ENCODE measurements at places on chromosomes 11 and 22.

DNA sequence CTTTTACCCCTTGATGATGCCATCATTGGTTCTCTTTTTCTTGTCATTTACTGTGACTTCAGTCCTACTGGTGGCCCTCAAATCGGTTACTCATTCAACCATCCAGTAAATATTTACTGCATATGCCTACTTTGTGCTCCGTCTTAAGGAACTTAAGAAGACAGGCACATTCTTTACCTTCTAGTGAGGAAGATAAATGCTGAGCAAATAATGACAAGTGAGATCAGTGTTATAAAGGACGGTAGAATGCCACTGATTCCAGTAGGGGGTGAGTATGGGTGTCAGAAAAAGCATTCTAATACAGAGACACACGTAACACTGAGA, 1.6 kb downstream of the ANKRD42 start:
- DNase-seq = no peak

GRCh38 chr11:85281550-85281949, 345.6 kb downstream of the DLG2 start:
- DNase-seq = no peak

GRCh38 chr11:130209954-130210854, 50.6 kb downstream of the ST14 start:
- DNase-seq = no peak

DNA sequence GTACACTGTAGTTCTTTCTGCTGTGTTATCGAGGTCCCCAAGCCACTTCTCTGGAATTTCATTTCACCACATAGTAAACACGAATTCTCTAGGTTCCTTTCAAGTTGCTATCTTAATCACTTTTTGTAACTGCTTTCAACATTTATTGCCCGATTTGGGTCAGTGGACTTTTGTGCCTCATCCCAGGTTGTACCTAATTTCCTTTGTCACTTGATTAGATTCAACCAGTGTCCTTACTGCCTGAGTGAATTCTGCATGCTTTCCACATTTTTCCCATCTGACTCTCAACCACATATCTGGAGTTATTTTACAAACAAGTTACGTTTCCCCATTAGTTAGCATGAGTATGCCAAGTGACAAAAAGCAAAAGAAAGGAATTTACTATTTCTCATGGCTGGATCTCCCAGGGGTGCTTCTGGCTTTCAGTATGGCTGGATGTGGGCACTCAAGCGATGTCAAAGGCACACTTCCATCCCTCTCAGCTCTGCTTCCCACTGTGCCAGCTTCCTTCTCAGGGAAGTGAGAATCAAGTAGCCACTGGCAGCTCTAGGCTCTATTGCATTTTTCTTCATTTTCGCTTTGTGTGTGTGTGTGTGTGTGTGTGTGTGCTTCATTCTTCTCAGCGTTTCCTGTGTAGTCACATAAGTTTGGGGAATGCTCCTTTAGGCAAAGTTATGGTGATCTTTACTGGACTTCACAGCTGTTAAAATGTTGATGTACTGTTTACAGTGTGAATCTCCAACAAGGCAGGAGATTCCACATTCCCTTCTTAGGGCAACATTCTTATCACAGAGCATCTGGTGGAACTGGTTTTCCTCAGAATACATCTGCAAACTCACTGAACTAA, 128.9 kb downstream of the DBX1 start:
- peak; percentile 76 for DNase-seq

- no peak for DNase-seq
Observed at GRCh38 chr22:43435851-43436811, 24.3 kb downstream of the MPPED1 start.

GRCh38 chr11:32273931-32274330, 161.4 kb downstream of the WT1 start:
- no peak for DNase-seq

DNA sequence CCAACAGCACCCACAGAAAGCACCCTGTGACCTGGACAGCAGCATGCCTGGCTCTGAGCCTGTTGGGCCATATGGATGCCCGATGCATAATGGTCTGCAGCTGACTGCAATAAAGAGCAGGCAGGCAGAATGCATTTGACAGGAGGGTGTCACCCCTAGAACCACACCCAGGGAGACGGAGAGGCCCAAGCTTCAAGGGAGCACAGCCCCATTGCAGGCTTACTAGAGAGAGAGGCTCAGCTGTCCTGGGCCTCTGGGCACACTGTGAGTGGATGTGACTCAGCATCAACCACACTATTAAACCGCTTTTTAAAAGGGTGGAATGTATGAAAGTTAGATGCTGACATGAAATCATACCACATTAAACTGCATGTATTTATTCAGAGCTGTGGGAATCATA, 365.3 kb downstream of the CTTN start:
- DNase-seq = peak; percentile 47

DNA sequence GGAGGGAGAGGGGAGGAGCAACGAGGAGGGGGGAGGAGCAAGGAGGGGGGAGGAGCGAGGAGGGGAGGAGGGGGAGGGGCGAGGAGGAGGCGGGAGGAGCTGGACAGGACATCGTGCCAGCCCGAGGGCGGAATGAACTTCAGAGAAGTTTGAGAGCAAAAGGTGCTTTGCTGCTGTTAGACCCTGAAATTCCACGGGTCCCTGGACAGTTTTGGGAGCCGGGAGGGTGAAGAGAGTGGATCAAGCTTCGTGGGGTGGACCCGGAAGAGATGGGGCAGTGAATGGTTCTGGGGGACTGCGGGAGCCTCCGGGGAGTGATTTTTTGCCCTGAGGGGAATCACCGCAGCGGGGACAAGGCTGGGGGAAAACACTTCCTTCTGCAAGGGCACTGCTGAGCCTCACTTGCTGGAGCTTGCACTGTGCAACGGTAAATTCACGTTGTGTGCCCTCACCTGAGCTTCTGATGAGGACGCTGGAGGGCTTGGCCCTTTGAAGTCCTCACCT, 10.7 kb upstream of the NLRP6 start:
- no peak for DNase-seq

DNA sequence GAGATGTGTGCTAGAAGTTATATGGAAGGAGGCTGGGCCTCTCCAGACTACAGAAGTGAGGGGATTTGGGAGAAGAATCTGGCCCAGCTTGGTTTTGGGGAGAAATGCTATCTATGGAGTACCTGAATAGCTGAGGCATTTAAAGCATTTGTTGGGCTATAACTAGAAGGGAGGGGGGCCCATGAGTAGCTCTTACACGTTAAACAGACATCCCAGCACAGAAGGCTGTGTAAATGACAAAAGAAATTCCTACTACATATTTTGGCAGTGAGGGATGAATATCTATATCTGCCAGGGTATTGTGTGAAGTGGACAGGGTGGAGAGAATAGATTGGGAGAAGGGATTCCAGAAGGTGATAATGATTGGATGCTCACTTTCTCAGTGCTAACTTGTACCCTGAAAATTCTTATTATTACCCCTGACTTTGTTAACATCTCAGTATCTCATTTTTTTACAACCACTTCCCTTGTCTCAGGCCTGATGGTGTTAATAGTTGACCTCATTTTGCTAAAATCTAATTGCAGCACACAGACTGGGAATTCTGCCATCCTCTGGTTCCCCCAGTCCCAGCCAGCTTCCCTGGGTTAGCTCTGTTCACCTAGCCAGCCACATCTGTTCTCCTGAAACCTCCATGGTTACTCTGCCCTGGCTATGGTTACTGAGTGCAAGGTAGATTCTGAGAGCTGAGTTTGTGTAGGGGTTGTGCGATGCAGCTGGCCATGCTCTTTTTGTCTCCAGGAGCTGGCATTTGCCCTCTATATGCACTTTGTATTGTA, 28.8 kb upstream of the RRM1 start:
- DNase-seq = no peak

GRCh38 chr22:24693379-24693778, 81.1 kb downstream of the PIWIL3 start:
- DNase-seq = no peak

GRCh38 chr22:17213976-17214375, 5.3 kb downstream of the ADA2 start:
- DNase-seq = peak; percentile 48

DNA sequence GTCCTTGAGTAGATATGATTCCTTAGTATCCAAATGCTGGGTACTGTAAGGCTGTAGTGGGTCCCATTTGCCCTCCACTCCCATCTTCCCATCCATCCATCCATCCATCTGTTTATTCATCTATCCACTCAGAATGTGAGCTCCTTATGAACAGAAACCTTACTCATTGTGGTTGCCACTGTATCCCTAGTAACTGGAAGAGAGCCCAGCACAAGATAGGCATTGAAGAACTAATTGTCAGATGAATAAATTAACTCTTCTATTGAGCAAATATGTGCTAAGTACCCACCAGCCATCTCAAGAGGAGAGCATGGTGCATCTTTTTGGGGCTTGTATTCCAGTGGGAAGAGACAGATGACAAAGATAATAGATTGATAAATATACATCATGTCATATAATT, 86.4 kb upstream of the SEZ6L start:
- DNase-seq = no peak

GRCh38 chr22:48101704-48102103, 1339.3 kb downstream of the TBC1D22A start:
- no peak for DNase-seq

DNA sequence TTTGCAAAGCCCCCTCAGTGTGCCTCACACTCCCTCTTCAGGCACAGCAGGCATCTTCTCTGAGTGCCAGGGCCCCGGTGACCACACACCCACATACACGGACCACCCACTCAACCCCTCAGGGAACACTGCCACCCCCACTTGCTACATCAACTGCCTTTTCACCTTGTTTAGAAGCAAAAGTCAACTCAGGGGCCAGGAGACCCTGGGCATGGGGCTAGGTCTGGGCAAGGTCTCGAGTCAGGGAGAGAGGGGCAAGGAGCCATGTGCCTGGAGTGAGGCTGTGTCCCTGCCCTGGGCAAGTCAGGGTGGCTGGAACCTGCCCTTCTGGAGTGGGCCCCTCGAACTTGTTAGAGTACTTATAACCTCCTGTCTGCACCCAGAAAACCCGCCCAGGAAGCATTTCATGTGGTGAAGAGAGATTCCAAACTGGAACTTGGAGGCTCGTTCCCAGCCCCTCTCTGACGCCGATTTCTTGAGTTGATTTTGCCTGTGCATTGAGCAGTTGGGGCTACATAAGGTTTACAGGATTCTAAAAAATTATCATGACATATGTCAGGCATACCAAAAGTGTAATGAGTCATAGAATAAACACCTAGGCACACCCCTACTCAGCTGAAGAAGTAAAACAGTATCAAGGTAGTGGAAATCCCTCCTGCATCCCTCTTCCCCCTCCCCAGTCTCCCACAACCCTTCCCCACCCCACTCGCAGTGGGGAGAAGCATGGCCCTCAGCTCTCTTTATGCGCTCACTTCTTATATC, 74.3 kb downstream of the MYEOV start:
- DNase-seq = no peak

GRCh38 chr11:133598906-133599305, 66.6 kb upstream of the OPCML start:
- no peak for DNase-seq

DNA sequence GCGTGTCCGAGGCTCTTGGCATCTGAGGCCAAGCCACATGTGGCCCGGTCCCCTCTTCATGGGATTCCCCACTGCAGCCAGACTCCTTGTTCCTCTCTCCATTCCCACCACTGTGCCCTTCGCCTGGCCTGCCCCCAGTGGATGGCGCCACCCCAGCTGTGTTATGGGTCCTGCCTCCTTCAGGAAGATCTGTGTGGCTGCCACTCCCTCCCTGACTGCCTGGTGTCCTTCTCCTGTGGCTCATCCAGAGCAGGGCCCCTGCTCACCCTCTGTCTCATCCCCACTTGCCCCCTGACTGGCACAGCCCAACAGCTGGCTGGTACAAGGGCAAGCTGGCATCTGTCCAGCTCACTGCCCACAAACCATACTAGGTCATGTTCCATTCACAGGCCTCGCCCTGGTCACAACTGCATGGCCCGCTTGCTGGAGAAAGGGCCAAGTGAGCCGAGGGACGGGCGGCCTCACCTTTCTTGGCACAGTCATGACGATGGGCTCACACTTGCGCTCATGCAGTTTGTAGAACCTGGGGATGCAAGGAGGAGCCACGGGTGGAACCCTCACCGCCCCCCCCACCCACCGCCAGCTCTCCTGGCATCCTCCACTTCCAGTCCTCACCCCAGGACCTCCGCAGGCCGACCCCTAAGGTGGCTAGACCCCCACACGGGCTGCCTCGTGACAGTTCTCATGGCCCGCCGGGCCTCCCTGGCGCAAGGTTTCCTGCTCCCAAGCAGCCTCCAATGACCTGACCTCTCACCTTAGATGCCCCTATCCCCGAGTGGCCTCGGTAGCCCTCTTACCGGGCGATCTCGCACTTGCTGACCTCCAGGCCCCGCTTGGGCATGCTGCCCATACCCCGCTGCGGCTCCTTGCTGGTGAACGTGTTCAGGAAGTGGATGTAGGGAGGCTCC, 2.1 kb upstream of the PTPRCAP start:
- peak; percentile 96 for DNase-seq

DNA sequence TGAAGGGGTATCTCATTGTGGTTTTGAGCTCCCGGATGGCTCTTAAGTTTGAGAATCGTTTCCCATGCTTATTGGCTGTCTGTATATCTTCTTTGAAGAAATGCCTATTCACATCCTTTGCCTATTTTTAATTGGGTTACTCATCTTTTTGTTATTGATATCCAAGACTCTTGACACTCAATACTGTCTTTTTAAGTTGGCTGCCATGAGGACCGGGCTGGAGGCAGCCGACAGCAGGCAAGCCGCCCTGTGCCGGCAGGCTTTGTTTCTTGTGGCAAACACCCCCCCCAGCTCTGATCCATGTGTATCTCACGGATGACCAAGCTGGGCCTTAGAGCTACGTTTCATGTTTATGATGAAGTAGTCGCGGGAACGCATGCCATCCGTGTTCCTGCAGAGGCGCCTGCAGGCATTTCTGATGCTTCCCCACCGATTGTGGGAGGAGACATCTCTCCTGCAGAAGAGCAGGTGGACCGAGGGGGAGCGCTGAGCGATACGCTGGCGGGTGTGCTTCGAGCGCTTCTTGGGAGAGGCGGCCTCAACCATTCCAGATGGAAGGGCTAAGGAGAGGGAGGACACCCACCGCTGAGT, 95.8 kb downstream of the TBC1D22A start:
- no peak for DNase-seq

- no peak for DNase-seq
Observed at GRCh38 chr11:10699072-10699471, 5.5 kb upstream of the IRAG1 start.

DNA sequence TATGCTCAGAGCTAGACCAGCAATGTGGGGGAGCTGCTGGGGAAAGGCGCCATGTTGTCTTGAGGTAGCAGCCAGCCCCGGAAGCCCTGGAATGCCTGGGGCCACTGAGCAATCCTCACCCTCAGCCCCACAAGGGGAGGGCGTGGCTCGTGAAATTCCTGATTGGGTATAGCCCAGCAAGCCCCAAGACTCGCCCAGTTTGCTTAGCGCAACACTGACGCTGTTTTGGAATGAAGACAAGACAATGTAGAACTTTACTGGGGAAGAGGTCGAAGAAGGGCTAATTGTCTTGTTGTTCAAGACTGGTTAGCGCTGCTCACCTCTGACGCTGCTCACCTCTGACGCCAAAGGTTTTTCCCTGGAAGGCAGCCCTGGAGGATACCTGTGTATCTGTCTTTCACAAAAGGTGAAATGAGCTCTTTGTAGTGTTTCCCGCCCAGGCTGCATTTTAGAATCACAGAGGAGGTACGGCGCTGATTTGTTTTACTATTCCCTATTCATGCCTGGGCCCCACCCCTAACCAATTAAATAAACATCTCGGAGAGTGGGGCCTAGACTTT, 47.6 kb downstream of the ST3GAL4 start:
- DNase-seq = peak; percentile 9
